ENCODE measurements at places on chromosomes 7 and 10.

- DNase-seq, result no peak
Measured at GRCh38 chr10:123945325-123945920, 53.8 kb upstream of the CPXM2 start.

DNA sequence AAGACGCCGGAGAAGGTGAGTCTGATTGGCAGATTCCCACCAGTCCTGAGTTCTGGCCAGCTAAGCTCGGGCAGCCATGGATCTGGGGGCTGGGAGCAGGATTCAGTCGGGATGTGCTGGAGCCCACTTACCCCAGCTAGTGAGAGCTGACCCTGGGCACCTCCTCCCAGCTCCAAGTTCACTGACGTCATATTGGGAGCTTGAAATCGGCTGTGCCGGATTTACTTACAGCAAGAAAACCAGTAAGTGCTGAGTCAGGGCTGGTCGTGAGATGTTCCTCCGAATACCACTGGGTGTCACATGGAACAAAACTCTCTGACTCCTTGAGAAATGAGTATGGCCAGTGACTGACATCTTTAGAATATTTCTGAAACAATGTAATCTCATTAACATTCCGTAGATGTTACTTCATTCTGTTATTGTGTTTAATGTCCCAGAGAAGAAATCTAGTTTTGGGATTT is 621.2 kb downstream of the SDK1 start:
- no peak for DNase-seq

GRCh38 chr7:26930201-26930600 is 65.8 kb upstream of the SKAP2 start:
- DNase-seq, result no peak

- DNase-seq, result no peak
Measured at GRCh38 chr7:27640884-27641574, 21.7 kb downstream of the HIBADH start.

GRCh38 chr10:3043512-3044368 is 23.6 kb upstream of the PFKP start:
- peak; percentile 39 for DNase-seq

GRCh38 chr7:115221456-115221855 is 299.6 kb downstream of the MDFIC start:
- no peak for DNase-seq

- DNase-seq, result peak; percentile 25
Measured at GRCh38 chr10:110138197-110138812, 69.1 kb upstream of the MXI1 start.

Measured in NCI-H1105 treated with DMSO at 0.1 percent for 48 hours (cell line).